ENCODE measurements at places on chromosomes 11 and 22.

- H3K27ac ChIP-seq: no peak overlapping the region
- no peak overlapping the region for H3K4me3 ChIP-seq
- no peaks in the 10 kb centered on the region for H3K27me3 ChIP-seq
- DNase-seq: no peak
- H3K36me3 ChIP-seq: no peaks in the 10 kb centered on the region
These were observed 81.5 kb upstream of the BID start for GRCh38 chr22:17855572-17856290.

- H3K36me3 ChIP-seq: no peaks in the 10 kb centered on the region
- DNase-seq: no peak
- H3K27ac ChIP-seq: no peak overlapping the region
- H3K4me3 ChIP-seq: no peak overlapping the region
These were observed 28.4 kb upstream of the PAMR1 start for GRCh38 chr11:35553831-35554230.

- peak; percentile 92 for DNase-seq
- H3K36me3 ChIP-seq: no peaks in the 10 kb centered on the region
- H3K4me3 ChIP-seq: peak overlapping the region; percentile 62
- H3K27me3 ChIP-seq: no peaks in the 10 kb centered on the region
These were observed 58.5 kb downstream of the IGLL1 start for GRCh38 chr22:23521441-23522113.

- no peak for DNase-seq
- H3K36me3 ChIP-seq: no peaks in the 10 kb centered on the region
- H3K4me3 ChIP-seq: peak overlapping the region; percentile 70
- peaks cover 44% of the 10 kb centered on the region for H3K4me1 ChIP-seq
- no peaks in the 10 kb centered on the region for H3K27me3 ChIP-seq
These were observed 90.9 kb downstream of the PDHX start for GRCh38 chr11:35007277-35007676.

GRCh38 chr22:19480789-19481188 is 1.1 kb downstream of the CDC45 start:
- H3K27ac ChIP-seq: peak overlapping the region; percentile 95
- H3K4me3 ChIP-seq: peak overlapping the region; percentile 99
- H3K36me3 ChIP-seq: peaks cover 20% of the 10 kb centered on the region
- no peaks in the 10 kb centered on the region for H3K27me3 ChIP-seq

DNA sequence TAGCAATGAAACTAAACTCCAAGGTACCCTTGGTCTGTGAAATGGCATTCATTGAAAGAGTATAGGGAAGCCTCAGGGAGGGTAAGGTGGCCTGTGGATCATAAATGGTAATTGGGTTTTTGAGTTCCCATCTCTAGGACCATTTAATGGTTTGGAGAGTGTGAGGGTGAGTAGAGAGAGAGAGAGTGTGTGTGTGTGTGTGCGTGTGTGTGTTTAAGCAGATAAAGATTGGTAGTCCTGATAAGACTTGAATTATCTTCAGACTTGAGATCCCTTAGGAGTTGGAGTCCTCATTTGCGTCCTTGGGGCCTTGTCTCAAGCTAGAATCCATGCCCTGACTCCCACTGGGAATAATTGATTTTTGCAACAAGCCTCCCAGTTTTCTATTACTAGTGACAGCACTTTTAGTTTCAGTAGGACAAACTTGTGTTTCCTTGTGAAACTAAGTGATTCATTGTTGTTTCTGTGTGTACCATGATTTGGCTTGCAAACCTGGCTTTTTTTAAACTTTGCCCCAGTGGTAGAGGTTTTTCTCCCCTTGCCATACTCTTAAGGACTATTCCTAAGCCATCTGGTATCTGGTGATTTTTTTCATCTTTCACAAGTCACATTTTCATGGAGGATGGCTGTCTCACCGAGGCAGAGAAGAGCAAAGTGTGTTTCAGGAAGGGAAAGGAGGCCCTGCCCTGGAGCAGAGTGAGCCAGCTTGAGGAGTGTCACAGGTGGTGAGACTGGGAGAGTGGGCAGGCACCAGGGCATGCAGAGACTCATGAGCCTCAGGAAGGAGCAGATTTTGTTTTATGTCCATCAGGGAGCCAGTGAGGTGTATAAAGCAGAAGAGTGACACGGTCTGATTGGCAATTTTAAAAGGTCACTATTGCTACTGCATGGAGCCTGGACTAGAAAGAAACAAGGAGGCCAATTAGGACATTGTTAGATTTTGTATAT is 26.7 kb downstream of the ALKBH3 start:
- peaks cover 16% of the 10 kb centered on the region for H3K4me1 ChIP-seq
- H3K27ac ChIP-seq: no peak overlapping the region
- H3K36me3 ChIP-seq: peaks cover 28% of the 10 kb centered on the region
- no peak overlapping the region for H3K4me3 ChIP-seq
- no peaks in the 10 kb centered on the region for H3K27me3 ChIP-seq

- H3K4me3 ChIP-seq: no peak overlapping the region
- H3K36me3 ChIP-seq: no peaks in the 10 kb centered on the region
- H3K4me1 ChIP-seq: no peaks in the 10 kb centered on the region
- H3K27me3 ChIP-seq: no peaks in the 10 kb centered on the region
These were observed 287.9 kb upstream of the MTNR1B start for GRCh38 chr11:92681586-92681985.

DNA sequence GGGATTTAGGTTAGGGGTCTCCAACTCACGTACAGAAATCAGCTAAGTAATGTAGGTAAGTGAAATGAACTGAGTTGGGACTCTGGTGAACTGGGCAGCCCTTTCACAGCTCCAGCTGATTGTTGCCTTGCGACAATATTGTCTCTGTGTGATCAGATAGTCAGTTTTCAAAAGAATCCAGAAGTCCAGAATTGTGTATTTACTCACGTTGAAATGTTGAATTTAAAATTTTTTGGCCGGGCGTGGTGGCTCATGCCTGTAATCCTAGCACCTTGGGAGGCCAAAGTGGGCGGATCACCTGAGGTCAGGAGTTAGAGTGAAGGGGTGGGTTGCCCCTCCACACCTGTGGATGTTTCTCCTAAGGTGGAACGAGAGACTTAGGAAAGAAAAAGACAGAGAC is 18.8 kb upstream of the WDR74 start:
- H3K27me3 ChIP-seq: peaks cover 5% of the 10 kb centered on the region
- DNase-seq: no peak
- peak overlapping the region; percentile 95 for H3K4me3 ChIP-seq
- peaks cover 50% of the 10 kb centered on the region for H3K4me1 ChIP-seq
- peak overlapping the region; percentile 69 for H3K27ac ChIP-seq

DNA sequence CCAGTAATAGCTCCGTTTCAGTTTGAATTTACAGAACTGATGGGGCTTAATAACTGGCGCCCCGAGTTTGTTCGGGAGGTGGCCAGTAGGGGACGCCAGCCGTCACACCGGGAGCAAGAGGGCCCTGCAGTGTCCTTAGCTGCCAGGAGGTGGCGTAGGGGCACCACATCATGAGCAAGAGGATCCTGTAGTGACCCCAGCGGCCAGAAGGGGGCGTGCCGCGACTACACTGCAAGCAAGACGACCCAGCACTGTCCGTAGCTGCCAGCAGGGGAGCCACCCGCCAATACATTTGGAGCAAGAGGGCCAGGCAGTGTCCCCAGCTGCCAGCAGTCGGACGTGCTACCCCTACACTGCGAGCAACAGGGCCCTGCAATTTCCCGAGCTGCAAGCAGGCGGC is 663.7 kb upstream of the B3GAT1 start:
- no peaks in the 10 kb centered on the region for H3K4me1 ChIP-seq
- no peaks in the 10 kb centered on the region for H3K27me3 ChIP-seq
- no peak overlapping the region for H3K4me3 ChIP-seq
- DNase-seq: no peak
- no peak overlapping the region for H3K27ac ChIP-seq
- H3K36me3 ChIP-seq: no peaks in the 10 kb centered on the region

DNA sequence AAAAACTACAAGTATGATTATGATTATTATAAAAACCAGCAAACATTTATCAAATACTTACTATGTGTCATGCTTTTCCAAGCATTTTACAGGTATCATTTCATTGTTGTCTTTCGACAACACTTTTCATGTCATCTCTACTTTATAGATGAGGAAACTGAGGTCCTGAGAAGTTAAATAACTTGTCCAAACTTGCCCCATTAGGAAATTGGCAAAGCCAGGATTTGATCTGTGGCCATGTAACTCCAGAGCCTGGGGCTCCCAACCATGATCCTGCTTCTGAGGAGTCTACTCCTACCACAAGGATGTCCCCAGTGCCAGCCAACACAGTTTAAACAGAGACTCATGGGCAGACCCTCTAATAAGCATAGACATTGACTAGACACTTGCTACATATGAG is 15.2 kb downstream of the EHF start:
- no peak for DNase-seq
- H3K27me3 ChIP-seq: peaks cover 29% of the 10 kb centered on the region
- no peak overlapping the region for H3K4me3 ChIP-seq
- H3K36me3 ChIP-seq: no peaks in the 10 kb centered on the region
